NCI-H187 (cell line): ENCODE measurements at places on chromosomes 6 and 20.
A peak's percentile ranks its signal among the peaks of the same experiment; 100 is the strongest.

GRCh38 chr6:71406865-71407860 lies 118.6 kb downstream of the OGFRL1 start:
- DNase-seq, result no peak

- no peak for DNase-seq
These were observed 401.6 kb upstream of the RUNX2 start for GRCh38 chr6:44926556-44926955.

DNA sequence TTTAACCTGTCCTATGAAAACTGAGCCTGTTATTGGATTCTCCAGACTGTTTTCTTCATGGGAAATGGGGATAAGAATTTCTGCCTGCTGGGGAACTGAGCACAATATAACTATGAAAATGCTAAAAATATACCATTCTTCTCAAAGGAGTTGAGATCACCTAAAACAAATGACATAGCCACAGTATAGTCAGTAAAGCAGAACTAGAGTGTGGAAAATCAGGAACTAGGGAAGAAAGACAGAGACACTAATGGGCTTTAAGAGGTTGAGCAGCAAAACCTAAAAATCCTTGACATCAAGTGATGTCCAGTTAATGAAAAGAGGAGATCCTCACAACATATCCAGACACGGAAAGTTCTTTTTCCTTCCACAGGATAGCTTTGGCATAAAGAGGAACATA lies 215.7 kb upstream of the CST7 start:
- DNase-seq, result no peak

- no peak for DNase-seq
These were observed 301.2 kb upstream of the BMP2 start for GRCh38 chr20:6466075-6466810.

DNA sequence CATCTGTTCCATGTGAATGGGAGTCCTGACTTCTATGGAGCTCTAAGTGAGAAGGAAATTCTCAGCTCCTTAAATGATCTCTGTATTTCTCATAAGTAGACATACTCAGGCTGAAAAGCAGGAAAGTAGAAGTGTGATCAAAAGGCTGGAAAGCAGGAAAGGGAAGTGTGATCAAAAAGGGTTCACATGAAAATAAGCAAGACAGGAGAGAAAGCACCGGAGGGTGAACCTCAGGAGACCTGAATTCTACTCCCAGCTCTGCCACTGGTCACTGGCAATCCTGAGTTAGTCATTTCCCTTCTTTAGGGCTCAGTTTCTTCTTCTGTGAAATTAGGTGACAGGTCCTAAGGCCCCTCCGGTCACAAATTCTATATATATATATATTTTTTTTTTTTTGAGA lies 55.5 kb upstream of the TRERF1 start:
- DNase-seq, result no peak

GRCh38 chr20:7858734-7859250 lies 81.5 kb downstream of the HAO1 start:
- DNase-seq, result no peak

DNA sequence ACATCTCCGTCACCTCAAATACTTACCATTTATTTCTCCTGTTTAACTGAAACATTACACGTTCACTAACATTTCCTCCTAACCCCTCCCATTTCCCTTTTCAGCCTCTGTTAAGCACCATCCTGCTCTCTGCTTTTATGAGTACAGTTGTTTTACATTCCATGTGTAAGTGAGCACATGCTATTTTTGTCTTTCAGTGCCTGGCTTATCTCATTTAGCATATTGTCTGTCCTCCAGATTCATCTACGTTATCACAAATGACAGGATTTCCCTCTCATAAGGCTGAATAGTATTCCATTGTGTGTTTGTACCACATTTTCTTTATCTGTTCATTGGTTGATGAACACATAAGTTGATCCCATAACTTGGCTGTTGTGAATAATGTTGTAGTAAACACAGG lies 22.7 kb downstream of the TAF11 start:
- DNase-seq, result no peak

DNA sequence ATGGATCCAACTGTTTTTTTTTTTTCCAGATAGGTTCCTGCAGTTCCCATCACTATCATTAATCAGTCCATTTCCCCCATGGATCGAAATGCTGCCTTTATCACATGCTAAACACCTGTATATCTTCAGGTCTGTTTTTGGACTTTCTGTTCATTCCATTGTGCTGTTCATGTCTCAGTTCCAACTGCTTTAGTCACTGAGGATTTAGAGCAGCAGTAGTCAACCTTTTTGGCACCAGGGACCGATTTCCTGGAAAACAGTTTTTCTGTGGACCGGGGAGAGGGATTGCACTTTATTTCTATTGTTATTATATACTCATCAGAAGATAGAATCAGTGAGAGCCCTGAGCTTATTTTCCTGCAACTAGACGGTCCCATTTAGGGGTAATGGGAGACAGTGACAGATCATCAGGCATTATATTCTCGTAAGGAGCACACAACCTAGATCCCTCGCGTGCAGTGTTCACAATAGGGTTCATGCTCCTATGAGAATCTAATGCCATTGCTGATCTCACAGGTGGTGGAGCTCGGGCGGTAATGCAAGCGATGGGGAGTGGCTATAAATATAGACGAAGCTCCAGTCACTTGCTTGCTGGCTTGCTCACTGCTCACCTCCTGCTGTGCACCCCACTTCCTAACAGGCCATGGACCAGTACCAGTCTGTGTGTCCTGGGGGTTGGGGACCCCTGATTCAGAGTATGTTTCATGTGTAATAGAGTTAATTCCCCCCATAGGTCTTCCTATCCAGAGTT lies 46.0 kb downstream of the CAP2 start:
- DNase-seq, result no peak

GRCh38 chr20:17904027-17904426 lies 64.6 kb downstream of the SNX5 start:
- DNase-seq, result no peak

DNA sequence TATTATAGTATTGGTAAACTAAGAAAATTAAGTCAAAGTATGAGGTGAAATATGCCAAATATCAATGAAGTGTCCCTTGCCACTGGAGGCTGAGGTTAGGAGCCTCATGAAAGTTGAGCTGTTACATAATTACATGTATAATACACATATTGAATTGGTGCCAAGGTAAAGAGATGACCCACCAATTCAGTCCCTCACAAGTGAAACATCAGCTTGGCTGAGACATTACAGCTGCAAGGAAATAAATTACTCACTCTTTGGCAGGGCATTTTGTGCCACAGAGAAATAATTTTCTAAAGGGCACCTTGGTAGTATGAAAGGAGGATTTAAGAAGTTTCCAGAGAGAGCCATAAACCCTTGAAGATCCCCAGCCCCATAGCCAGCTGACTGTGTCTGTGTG lies 127.4 kb downstream of the ADGRG6 start:
- no peak for DNase-seq

DNA sequence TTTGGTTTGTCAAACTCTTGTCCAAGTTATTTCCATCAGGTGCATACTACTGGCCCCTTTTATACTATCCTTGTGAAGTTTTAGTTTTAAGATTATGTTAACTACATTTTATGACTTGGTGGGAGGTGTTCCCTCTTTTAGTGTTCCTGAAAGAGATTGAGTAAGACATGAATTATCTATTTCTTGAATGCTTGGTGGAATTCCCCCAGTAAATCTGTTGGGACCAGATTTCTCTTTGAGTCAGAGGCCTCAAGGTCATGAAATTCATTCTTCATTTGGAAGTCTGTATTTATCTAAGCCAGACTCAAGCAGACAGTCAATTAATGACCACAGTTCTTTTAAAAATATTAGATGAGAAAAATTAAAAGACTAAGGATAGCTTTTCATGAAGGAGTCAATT lies 81.3 kb downstream of the MOXD1 start:
- no peak for DNase-seq

DNA sequence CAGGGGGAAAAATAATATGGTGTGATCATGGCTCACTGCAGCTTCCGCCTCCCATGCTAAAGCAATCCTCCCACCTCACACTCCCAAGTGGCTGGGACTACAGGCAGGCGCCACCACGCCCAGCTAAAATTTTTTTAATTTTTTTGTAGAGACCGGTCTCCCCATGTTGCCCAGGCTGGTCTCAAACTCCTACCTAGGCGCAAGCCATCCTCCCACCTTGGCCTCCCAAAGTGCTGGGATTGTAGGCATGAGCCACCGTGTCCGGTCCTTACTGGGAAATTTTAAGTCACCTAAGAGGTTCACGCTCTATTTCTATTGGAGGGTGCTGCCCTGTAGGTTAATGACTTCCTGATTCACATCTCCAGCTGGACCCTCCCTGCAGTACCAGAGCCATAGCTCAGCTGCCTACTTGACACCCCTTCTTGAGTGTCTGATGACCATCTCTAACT lies 626 bp upstream of the CDK5RAP1 start:
- no peak for DNase-seq

DNA sequence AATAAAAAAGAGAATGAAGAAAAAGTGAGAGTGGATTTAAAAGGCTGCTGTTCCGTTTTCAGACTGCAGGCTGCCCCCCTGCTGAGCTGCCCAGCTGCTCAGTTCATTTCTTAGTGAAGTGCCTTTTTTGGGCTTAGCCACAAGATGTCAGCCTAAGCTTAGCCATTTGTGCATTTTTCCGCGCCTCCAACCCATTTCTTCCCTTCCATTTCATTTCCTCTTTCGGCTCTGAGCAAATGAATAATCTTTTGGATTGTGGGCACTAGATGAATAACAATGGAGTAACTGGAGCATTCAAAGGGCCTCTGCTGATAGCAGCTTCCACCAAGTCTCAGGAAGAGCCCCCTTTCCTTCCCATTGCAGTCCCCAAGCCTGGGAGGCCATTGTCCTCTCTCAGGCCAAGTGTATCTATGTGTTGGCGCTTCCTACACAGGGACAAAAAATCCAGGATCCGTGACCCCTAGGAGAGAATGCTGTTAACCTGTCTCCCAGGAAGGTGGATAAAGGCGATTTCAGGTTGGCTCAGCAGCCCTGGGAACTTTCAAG lies 83.5 kb upstream of the SPTLC3 start:
- peak; percentile 20 for DNase-seq

DNA sequence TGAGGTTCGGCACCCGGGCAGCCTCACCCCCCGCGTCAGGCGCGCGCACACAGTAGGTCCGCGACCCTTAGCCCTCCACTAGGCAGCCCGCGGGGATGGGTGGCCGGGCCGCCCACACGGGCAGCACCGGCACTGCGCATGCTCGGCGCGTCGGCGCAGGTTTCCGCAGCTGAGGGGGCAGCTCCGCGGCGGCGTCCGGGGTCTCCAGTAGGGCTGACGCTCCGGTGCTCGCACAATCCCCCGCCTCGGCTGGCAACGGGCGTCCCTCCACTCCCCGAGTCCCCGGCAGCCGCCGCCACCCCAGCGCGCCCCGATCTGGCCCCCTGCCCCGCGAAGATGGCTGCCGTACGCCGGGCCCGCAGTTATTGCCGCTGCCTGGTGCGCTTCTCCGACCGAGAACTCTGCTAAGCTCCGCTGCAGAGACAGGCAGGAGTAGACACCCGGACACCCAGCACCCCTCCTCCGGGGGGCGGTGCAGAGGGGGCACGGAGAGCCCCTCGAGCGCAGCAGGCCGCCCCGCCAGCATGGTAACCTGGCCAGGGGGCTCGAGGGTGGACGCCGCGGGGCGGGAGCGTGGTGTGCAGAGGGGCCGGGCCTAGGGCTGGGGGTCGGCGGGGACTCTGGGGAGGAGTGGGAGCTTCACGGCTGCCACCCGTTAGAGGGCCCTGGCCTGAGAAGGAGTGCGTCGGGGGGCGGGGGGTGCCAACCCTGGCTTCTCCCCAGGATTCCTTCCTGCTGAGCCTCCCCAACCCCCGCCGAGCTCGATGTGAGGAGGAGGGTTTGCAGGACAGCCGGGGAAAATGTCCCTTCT lies at the start of gene FBXO9:
FBXO9 (plus strand) TSS at position 139 of the 811 bp plus-strand sequence; CDS start at position 525, 386 bp downstream.
- no peak for DNase-seq

DNA sequence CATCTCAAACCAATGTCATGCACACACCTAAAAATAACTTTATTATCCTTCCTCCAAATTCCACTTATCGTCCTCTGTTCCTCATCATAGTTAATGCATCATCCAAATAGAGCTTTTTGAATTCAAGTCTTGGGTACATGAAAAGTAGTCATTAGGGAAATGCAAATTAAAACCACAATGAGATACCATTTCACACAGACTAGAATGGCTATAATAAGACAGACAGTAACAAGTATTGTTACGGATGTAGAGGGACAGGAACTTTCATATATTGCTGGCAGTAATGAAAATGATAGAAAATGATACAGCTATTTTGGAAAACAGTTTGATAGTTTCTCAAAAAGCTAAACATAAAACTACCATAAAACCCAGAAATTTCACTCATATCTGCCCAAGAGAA lies 59.1 kb downstream of the FHL5 start:
- no peak for DNase-seq

- DNase-seq, result no peak
These were observed 178.7 kb upstream of the CDH4 start for GRCh38 chr20:61073376-61073775.

GRCh38 chr6:34182751-34183531 lies 37.1 kb upstream of the GRM4 start:
- DNase-seq, result no peak
